Lower leg skin (tissue), 4 donors: ENCODE measurements at places on chromosomes 11 and 22. TPM values are rescaled to one million over a fixed set of nuclear protein-coding genes. Genes with fewer than 3 reads are reported as not detected.

BATF2 gene
- total RNA-seq = 0.62 TPM

IRAG1 gene
- total RNA-seq = 5.4 TPM

BEST1 gene
- total RNA-seq = 2.8 TPM

FOLR1 gene
- 2.7 TPM for total RNA-seq

FOLR2 gene
- total RNA-seq = 7.2 TPM

LINC01488 gene
- not detected for total RNA-seq

CHADL gene
- total RNA-seq = 16.3 TPM

ANGPTL5 gene
- total RNA-seq = 0.84 TPM

CADM1 gene
- 9.4 TPM for total RNA-seq

GPHA2 gene
- total RNA-seq = not detected

PLAAT5 gene
- total RNA-seq = 0.91 TPM

MS4A14 gene
- total RNA-seq = 1.2 TPM

NELL1 gene
- total RNA-seq = 0.29 TPM

MIOX gene
- not detected for total RNA-seq

KCNK4 gene
- not detected for total RNA-seq

SRRD gene
- total RNA-seq = 13.9 TPM

MS4A6A gene
- total RNA-seq = 22.2 TPM

VSIG10L2 gene
- total RNA-seq = 1.4 TPM

SPDYC gene
- total RNA-seq = not detected

MYOD1 gene
- total RNA-seq = not detected

OR2AG2 gene
- not detected for total RNA-seq

ZP1 gene
- not detected for total RNA-seq

SLC22A12 gene
- not detected for total RNA-seq

IGSF9B gene
- total RNA-seq = 6.4 TPM

LRRN4CL gene
- total RNA-seq = 9.0 TPM

MMP13 gene
- not detected for total RNA-seq

LRRC10B gene
- 2.5 TPM for total RNA-seq

NLRP14 gene
- not detected for total RNA-seq
